ENCODE measurements at places on chromosomes 2 and 18.

DNA sequence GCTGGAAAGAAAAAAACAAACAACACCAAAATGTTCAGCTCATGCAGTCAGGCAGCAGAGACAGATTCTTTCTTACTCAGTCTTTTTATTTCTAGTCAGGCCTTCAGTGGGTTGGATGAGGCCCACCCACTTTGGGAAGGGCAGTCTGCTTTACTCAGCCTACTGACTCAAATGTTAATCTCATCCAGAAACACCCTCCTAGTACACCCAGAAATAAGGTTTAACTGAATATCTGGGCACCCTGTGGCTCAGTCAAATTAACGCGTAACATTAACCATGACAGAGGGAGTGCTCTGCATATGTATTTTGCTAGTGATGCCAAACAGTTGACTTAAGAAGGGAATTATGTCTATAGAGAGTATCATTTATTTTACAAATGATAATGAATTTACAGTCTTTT is 401.6 kb downstream of the PARD3B start:
- DNase-seq, result no peak

DNA sequence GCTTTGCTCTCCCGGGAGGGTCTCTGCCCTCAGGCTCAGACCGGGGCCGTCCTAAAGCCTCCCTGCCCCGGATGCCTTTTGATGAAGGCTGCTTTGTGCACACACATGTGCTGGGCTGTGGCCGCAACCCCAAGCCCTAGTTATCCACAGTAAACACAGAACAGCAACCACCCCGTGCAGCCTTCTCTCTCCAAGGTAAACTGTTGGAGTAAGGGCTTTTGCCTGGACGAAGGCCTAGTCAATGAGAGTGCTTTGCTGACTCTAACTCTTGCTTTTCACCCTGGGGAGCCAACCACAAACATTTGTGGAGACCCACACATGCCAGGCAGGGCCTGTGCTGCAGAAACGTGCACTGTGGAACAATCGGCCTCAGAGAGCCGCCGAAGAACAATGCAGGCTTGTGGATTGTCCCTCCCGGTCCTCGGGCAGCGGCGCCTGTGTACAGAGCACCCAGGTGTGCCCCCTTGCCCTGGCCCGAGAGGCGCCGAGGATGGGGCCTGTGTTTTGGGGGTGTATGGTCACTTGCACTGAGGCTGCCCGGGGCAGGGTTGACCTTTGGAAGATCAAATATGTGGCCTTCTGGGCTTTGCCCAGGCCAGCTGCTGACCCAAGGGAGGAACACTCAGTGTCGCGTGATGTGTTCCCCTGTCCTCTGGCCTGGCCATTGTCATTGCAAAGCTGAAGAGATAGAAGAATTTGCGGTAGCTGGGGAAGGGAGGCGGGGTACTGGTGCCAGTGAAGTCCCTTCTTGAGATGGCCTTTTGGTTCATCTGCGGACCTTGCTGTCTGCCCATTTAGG is 37.0 kb downstream of the CTIF start:
- DNase-seq, result no peak

- DNase-seq, result no peak
These were observed 260.4 kb upstream of the RBMS1 start for GRCh38 chr2:160753960-160754359.

DNA sequence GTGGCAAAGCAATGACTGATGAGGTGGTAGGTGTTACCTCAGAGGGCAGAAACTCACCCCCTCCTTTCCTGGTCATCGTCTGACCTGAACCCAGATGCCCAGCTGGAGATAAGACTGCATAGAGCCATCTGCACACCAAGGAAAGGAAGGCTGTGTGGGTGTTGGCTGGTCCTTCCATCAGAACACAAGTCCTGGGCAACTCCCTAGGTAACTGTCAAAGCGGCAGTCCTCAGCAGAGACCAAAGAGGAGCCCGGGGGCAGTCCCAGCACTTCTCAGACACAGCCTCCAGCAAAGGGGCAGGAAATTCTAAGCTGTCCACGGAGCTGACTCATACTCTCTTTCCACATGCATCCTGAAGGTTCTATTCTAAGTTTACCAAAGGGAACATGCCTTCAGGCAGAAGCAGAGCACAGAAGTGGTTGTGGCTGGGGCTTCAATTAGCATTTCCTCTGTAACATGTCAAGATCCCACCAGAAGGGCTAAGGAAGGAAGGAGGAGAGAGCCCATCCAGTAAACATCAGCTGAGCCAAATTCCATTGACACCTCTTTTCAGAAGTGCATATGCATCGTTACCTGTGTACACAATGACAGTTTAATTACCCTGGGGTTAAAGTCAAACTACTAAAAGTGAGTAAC is 54.7 kb downstream of the SPRED2 start:
- DNase-seq, result no peak

- DNase-seq, result no peak
These were observed 44.0 kb downstream of the MYL12B start for GRCh38 chr18:3305933-3306332.

GRCh38 chr2:18122544-18123210 is 244.2 kb downstream of the KCNS3 start:
- DNase-seq, result no peak

DNA sequence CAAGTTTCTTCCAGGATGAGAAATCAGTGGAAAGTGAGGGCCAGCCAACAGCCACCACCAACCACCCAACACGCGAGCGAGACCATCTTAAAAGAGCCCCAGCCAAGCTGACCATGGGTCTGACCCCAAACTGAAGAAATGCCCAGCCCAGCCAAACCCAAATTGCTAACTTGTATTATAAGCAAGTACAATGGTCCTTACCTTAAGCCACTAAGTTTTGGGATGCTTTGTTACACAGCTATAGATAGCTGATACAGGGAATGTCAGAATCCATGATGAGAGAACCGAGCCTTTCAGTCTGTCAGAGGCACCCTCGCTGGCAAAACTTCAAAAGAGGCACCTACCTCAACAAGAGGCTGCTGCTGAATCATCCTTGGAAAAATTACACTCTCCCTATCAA is 17.0 kb downstream of the STK39 start:
- no peak for DNase-seq

- DNase-seq, result no peak
These were observed 11.2 kb upstream of the STK17B start for GRCh38 chr2:196182439-196183171.
